ENCODE measurements at places on chromosomes 2 and 18. TPM values are rescaled to one million over a fixed set of nuclear protein-coding genes. Genes with fewer than 3 reads are reported as not detected.

- H3K4me3 ChIP-seq = no peak overlapping the region
- no peaks in the 10 kb centered on the region for H3K4me1 ChIP-seq
- H3K36me3 ChIP-seq = peaks cover 22% of the 10 kb centered on the region
- H3K27ac ChIP-seq = no peak overlapping the region
These were observed 97.6 kb downstream of the UXS1 start for GRCh38 chr2:106096299-106097037.

DNA sequence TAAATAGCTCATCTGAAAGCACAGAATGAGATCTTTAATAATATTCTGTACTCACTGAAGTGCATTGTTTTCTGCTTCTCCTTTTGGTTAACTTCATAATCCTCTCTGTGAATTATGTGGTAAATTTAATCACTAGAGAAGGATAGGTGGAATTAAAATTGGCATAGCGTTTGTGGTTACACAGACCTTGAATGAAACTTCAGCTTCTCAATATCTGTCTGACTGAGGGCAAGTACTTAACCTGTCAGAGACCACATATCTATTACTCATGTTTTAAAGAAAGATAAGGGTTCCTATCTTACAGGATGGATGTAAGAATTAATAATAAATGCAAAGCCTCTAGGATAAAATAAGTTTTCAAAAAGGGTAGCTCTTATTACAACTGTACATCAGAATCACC is 861.8 kb downstream of the TRIB2 start:
- H3K4me1 ChIP-seq = peaks cover 2% of the 10 kb centered on the region
- no peak overlapping the region for H3K27ac ChIP-seq
- no peaks in the 10 kb centered on the region for H3K36me3 ChIP-seq
- peaks cover 8% of the 10 kb centered on the region for H3K27me3 ChIP-seq
- H3K4me3 ChIP-seq = no peak overlapping the region
- no peak for DNase-seq

- no peak overlapping the region for H3K4me3 ChIP-seq
- peak overlapping the region; percentile 43 for H3K27ac ChIP-seq
- peaks cover 15% of the 10 kb centered on the region for H3K4me1 ChIP-seq
These were observed 57.7 kb downstream of the ODC1 start for GRCh38 chr2:10390369-10390801.

DNA sequence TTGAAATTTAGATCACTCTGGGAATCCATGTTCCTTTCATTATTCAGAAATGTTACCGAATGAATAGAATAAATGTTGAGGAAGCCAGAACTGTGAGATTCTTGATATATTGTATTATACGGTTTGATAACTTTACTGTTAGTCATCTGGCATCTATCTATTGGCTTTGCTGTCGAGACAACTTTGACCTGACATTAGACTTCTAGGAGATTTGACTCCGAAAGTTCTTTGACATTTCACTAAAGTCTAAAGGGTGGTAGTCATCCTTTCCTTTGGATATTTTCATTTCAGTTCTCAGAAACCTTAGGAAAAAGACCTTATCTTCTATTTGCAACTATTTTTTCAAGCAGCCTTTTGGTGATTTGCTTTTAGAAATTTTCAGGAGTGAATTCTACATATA is 1.9 kb downstream of the BMPR2 start:
- peaks cover 47% of the 10 kb centered on the region for H3K4me1 ChIP-seq
- H3K36me3 ChIP-seq = peaks cover 5% of the 10 kb centered on the region
- peak overlapping the region; percentile 100 for H3K4me3 ChIP-seq
- no peaks in the 10 kb centered on the region for H3K27me3 ChIP-seq
- no peak for DNase-seq

Gene SIX3
- total RNA-seq = not detected

- H3K27ac ChIP-seq = no peak overlapping the region
- H3K4me1 ChIP-seq = peaks cover 8% of the 10 kb centered on the region
- H3K36me3 ChIP-seq = no peaks in the 10 kb centered on the region
These were observed 55.7 kb downstream of the SNORC start for GRCh38 chr2:232925821-232926156.

DNA sequence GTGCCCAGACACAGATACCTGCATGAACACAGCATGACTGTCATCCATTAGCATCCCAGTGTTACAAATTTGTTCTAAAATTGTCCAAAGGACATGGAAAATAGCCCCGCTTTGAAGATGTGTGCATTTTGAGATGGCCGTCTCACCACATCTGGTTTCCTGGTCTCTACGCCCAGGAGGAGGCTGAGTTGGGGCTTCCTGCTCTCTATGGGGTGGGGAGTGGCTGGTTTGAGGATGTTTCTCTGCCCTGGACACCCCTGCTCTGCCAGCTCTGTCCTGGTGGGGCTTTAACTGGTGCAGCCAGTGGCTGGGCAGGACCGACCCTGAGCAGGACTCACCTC is 74.6 kb upstream of the SMAD7 start:
- no peak overlapping the region for H3K27ac ChIP-seq
- H3K4me1 ChIP-seq = no peaks in the 10 kb centered on the region
- no peak for DNase-seq

DNA sequence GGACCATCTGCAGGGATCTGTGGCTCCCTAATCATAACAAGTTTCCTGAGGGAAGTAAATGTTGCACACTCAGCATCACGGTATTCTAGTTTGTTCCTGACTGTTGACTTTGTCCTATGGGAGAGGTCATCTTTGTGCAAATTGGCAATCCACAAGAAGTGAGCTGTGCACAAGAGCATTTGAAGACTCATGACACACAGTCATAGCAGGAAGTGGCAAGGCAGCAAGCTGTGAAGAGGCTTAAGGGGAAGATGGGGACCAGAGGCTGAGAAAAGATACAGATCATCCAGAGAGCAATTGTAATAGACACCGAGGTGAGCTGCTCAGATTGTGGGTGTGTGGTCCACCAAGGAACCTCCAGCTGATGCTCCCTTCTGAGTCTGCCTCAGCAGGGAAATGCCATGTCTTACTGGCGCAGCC is 2.7 kb downstream of the TNP1 start:
- no peak overlapping the region for H3K4me3 ChIP-seq
- no peaks in the 10 kb centered on the region for H3K36me3 ChIP-seq
- H3K4me1 ChIP-seq = peaks cover 43% of the 10 kb centered on the region
- H3K27me3 ChIP-seq = no peaks in the 10 kb centered on the region
- no peak overlapping the region for H3K27ac ChIP-seq

Gene DSC3
- total RNA-seq = 0.16 TPM

DNA sequence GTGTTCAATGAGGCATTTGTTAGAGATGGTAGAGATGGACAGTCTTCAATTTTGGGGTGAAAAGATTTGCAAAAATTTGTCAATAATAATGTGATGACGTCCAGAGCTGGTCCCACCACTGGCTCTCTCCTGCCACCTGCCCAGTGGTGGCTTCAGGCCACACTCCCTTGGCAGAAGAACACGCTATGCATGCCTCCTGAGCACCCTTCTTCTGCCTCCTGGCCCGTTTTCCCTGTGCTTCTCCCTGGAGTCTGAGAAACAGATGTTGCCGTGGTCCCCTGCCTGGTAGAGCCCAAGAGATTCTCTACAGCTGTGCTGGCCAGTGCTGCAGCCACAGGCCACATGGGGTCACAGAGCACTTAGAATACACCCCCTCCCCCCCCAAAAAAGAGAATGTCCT is 33.6 kb downstream of the INPP5D start:
- H3K27me3 ChIP-seq = peaks cover 7% of the 10 kb centered on the region
- H3K27ac ChIP-seq = no peak overlapping the region
- H3K4me3 ChIP-seq = no peak overlapping the region
- H3K4me1 ChIP-seq = no peaks in the 10 kb centered on the region
- DNase-seq = no peak

DNA sequence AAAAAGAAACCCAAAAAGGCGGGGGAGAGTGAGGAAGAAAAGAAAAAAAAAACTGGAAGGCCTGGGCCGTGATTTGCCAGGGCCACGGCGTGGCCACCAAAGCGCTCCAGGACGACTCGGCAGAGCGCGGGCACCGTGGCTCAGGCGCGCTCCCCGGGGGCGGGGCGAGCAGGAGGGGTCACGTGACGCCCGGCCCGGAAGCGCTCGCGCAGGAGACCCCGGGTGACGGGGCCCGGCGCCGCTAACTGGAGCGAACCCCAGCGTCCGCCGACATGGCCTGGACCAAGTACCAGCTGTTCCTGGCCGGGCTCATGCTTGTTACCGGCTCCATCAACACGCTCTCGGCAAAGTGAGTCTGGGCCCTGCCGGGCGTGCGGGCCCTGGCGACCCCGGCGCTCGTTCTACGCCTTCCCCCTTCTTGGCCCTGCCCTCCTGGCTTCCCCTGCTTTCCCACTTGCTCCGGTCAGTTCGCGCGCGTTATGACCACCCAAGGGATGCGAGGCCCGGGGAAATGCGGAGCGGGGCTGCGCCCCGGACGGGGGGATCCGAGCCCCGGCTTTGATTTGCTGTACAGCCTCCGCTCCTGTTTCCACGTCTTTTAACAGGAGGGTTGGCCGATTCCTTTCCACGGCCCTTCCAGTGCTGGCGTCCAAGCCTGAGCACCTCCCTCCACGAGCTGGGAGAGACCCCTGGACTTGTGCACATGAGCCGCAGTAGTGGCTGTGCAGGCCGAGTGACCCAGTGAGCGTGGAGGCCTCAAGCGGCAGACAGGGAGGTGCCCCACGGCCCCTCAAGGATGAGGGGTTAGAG is at the start of gene SLC35F6:
SLC35F6 (plus strand) TSS at position 207 of the 810 bp plus-strand sequence; CDS start at position 273, 66 bp downstream.
- H3K27ac ChIP-seq = peak within 1 kb of the TSS; percentile 94
- no peaks in the 10 kb centered on the region for H3K36me3 ChIP-seq
- H3K27me3 ChIP-seq = no peaks in the 10 kb centered on the region
- DNase-seq = peak; percentile 71
- peaks cover 26% of the 10 kb centered on the region for H3K4me1 ChIP-seq

Gene TAF4B
- 2.1 TPM for total RNA-seq

Gene DBI
- total RNA-seq = 236 TPM

DNA sequence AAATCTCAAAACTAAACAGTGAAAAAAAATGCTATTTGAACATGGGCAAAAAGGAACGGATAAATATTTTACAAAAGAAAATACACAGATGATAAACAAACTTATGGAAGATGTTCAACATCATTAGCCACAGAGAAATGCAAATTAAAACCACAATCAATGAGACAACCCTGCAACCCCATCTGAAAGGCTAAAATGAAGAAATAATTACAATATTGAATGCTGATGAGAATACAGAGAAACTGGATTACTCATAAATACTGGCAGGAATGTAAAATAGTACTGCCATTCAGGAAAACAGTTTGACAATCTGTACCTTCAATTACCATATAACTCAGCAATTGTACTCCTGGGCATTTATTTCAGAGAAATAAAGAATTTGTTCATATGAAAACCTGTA is 193.1 kb upstream of the UBE2E3 start:
- H3K4me3 ChIP-seq = no peak overlapping the region
- H3K36me3 ChIP-seq = no peaks in the 10 kb centered on the region
- no peaks in the 10 kb centered on the region for H3K4me1 ChIP-seq
- DNase-seq = no peak
- H3K27me3 ChIP-seq = no peaks in the 10 kb centered on the region

DNA sequence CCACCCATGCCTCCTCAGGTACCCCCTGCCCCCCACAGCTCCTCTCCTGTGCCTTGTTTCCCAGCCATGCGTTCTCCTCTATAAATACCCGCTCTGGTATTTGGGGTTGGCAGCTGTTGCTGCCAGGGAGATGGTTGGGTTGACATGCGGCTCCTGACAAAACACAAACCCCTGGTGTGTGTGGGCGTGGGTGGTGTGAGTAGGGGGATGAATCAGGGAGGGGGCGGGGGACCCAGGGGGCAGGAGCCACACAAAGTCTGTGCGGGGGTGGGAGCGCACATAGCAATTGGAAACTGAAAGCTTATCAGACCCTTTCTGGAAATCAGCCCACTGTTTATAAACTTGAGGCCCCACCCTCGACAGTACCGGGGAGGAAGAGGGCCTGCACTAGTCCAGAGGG is 803 bp upstream of the DES start:
- H3K36me3 ChIP-seq = no peaks in the 10 kb centered on the region
- H3K4me1 ChIP-seq = peaks cover 19% of the 10 kb centered on the region
- H3K27ac ChIP-seq = no peak overlapping the region
- peaks cover 10% of the 10 kb centered on the region for H3K27me3 ChIP-seq
- no peak overlapping the region for H3K4me3 ChIP-seq

DNA sequence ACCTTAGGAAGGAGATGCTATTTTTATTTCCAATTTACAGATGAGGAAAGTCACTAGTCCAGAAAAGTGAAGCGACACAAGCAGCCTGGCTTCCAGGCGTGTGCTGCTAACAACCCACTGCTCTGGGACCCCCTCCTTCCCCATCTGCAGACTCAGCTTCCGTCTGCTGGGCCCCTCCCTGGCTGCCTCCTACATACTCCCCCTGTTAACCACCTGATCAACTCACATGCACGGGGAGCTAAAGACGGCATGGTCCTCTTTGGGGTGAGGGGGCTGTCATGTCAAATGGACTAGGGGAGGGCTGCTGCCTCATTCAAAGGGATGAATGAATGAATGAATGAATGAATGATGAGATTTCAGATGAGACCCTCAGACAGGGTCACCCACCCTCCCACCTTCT is 184.2 kb downstream of the CTIF start:
- peaks cover 23% of the 10 kb centered on the region for H3K36me3 ChIP-seq
- H3K4me1 ChIP-seq = no peaks in the 10 kb centered on the region
- DNase-seq = no peak
- H3K4me3 ChIP-seq = no peak overlapping the region
- H3K27ac ChIP-seq = no peak overlapping the region

- H3K27me3 ChIP-seq = peaks cover 5% of the 10 kb centered on the region
- H3K4me1 ChIP-seq = no peaks in the 10 kb centered on the region
- no peak overlapping the region for H3K27ac ChIP-seq
- no peak for DNase-seq
These were observed 512.0 kb downstream of the METTL4 start for GRCh38 chr18:2059336-2059735.

- DNase-seq = no peak
- H3K27me3 ChIP-seq = no peaks in the 10 kb centered on the region
- H3K4me3 ChIP-seq = peak overlapping the region; percentile 96
- peak overlapping the region; percentile 100 for H3K27ac ChIP-seq
These were observed 455 bp downstream of the PREPL start for GRCh38 chr2:44360749-44361329.

Gene ZBTB7C
- total RNA-seq = 0.45 TPM

- H3K36me3 ChIP-seq = no peaks in the 10 kb centered on the region
- no peak overlapping the region for H3K4me3 ChIP-seq
- no peaks in the 10 kb centered on the region for H3K27me3 ChIP-seq
- no peak for DNase-seq
These were observed 10.7 kb downstream of the MERTK start for GRCh38 chr2:111909079-111909478.

GRCh38 chr2:236240228-236240990 is 23.8 kb downstream of the ASB18 start:
- H3K4me3 ChIP-seq = no peak overlapping the region
- no peaks in the 10 kb centered on the region for H3K36me3 ChIP-seq
- peaks cover 56% of the 10 kb centered on the region for H3K27me3 ChIP-seq
- DNase-seq = no peak
- peaks cover 32% of the 10 kb centered on the region for H3K4me1 ChIP-seq
- no peak overlapping the region for H3K27ac ChIP-seq

- H3K27ac ChIP-seq = no peak overlapping the region
- H3K4me1 ChIP-seq = peaks cover 10% of the 10 kb centered on the region
- DNase-seq = no peak
- no peaks in the 10 kb centered on the region for H3K36me3 ChIP-seq
These were observed 100.5 kb upstream of the MEIS1 start for GRCh38 chr2:66334237-66335029.

- no peak overlapping the region for H3K4me3 ChIP-seq
- H3K27me3 ChIP-seq = no peaks in the 10 kb centered on the region
- no peak for DNase-seq
- no peak overlapping the region for H3K27ac ChIP-seq
- peaks cover 10% of the 10 kb centered on the region for H3K4me1 ChIP-seq
These were observed 131.4 kb downstream of the ZNF236 start for GRCh38 chr18:76953583-76954233.

GRCh38 chr2:102591491-102592045 is 27.8 kb upstream of the SLC9A2 start:
- H3K27me3 ChIP-seq = peaks cover 6% of the 10 kb centered on the region
- no peak for DNase-seq
- no peak overlapping the region for H3K4me3 ChIP-seq
- H3K4me1 ChIP-seq = no peaks in the 10 kb centered on the region
- H3K36me3 ChIP-seq = no peaks in the 10 kb centered on the region
